ENCODE measurements at places on chromosomes 6 and 20.

- DNase-seq = no peak
These were observed 722.0 kb upstream of the FLRT3 start for GRCh38 chr20:15059438-15059837.

- DNase-seq = peak; percentile 2
These were observed 52.0 kb downstream of the FRK start for GRCh38 chr6:116008470-116009243.

GRCh38 chr20:46251211-46251673 is 57.1 kb downstream of the CDH22 start:
- no peak for DNase-seq

- no peak for DNase-seq
These were observed 22.5 kb downstream of the COL9A1 start for GRCh38 chr6:70280400-70280853.

GRCh38 chr6:139695361-139695760 is 320.9 kb upstream of the CITED2 start:
- DNase-seq = no peak

DNA sequence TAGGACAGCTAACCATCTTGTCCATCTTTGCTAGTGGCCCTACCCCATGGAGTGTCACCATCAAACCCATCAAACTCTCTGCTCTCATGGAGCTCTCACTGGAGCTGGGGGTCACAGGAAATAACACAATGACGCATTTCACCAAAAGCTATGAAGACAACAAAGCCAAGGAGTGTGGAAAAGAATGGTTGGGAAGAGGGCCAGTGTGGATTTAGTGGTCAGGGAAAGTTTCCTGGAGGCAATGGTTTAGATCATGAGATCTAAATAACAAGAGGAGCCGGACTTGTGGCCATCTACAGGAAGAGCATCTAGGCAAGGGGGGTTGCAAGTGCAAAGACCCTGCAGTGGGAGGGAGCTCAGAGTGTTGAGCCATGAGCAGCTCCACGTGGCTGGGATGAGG is 189.5 kb downstream of the BMP7 start:
- no peak for DNase-seq

GRCh38 chr20:1946762-1947534 is 46.9 kb downstream of the PDYN start:
- DNase-seq = no peak

GRCh38 chr6:13006578-13007300 is 290.2 kb downstream of the PHACTR1 start:
- no peak for DNase-seq

DNA sequence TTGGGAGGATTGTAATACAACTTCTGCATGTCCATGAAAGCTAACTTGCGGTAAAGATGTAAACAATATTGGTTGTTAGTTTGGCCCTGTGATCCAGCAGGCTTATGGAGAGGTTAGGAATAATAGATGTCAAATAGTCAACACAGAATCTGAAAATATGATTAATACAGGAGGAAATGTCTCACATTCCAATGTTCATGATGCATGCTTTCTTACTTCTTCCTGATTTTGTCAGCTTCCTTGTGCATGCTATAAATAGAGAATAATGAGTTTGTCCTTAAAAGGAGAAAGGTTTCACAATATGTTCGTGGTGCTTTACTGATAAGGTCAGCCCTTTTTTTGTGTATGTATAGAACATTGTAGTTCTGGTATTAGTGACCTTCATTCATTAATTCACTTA is 136.7 kb downstream of the MMUT start:
- DNase-seq = peak; percentile 3

GRCh38 chr20:7313047-7313446 is 545.6 kb downstream of the BMP2 start:
- DNase-seq = no peak

DNA sequence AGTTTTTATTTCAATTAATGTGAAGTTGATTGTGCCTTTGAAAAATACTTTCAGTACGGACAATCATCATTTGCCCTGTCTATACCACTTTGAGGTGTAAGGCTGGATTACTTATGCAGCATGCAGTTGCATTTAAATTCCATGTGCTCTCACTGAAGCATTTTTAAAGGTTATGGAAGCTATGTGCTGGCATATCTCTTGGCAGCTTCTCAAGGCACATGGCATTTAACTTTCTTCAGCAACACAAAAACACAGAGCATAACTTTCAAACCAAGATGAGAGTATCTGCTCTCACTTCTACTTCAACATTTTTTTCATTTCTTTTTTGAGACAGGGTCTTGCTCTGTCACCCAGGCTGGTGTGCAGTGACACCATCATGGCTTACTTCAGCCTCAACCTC is 360.6 kb upstream of the RUNX2 start:
- no peak for DNase-seq

DNA sequence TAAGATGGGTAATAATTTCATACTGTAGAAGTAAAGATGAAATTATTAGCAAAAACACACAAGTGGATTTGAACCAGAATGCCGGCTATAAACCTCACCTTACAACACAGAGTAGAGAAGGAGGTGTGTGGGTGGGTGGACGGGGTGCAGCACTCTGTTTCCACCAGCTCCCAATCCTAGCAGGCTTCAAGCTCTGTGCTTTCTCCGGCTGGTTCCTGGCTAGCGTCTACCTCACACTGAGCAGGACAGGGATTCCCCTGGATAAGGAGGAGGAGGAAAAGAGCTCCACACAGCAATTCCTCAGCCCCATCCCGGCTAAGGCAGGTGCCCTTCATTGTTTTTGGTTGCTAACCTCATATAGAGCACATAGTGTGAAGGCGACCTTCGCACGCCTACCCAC is 453.3 kb downstream of the C6orf118 start:
- DNase-seq = no peak

- no peak for DNase-seq
These were observed 21.8 kb upstream of the PCMTD2 start for GRCh38 chr20:64233725-64234124.

DNA sequence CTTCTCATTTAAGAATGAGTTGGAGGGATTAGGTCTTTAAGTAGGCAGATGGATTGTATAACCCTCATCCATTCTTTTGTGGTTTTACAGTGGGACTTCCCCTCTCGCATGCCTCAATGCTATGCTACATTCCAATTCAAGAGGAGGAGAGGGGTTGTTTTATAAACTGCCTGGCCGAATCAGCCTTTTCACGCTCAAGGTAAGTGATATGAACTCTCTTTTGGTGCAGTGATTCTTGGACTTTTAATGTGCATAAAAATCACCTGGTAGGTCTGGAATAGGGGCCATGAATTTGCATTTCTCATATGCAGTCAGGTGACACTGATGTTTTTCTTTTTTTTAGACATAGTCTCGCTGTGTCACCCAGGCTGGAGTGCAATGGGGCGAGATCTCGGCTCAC is 10.8 kb downstream of the ASXL1 start:
- no peak for DNase-seq

- DNase-seq = no peak
These were observed at the start of gene FNDC11 for GRCh38 chr20:63553933-63554290. Gene FNDC11, plus strand, starts transcription at chr20:63554159. Its CDS starts 1,505 bp downstream, at chr20:63555664.

GRCh38 chr6:99348288-99349170 is 945 bp downstream of the FAXC start:
- no peak for DNase-seq

DNA sequence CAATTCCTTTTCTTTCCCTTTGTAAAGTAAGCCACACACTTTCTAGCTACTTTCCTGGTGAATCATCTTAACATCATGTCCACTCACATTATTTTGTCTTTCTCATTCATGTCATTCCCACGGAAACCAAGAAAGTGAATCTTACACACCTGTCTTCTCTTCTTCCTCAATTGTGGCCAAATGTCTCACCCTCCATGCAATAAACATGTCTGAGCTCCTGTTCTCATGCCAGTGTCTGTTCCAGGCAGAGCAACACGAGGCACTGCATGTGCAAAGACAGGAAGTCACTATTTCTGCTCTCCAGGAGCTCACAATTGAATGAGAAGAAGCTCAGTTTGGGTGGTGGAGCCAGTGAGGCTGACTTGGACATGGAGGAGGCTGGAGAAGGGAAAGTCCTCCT is 29.0 kb upstream of the TMEM244 start:
- DNase-seq = no peak

DNA sequence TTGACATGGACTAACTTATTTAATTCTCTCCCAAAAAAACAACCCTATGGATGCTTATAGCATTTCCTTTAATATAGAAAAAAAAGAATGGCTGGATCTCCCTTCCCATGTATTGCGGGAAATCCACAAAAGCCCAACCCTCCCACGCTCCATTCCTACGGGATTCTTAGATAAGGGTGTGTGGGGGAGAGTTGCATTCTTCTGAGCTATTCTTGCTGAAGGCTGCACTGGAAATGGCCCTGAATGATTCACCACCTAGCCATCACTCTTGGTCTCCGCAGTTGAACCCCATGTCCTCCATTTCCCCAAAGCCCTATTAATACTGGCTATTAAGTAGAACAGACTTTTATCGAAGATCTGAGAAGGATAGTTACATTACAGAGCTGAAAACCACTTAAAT is 41.9 kb upstream of the ADGRF5 start:
- DNase-seq = peak; percentile 16

GRCh38 chr20:23245553-23246181 is 104.9 kb upstream of the NXT1 start:
- DNase-seq = no peak

All from hepatic stellate cell (primary cell).